ENCODE measurements at places on chromosomes 16 and 17.

DNA sequence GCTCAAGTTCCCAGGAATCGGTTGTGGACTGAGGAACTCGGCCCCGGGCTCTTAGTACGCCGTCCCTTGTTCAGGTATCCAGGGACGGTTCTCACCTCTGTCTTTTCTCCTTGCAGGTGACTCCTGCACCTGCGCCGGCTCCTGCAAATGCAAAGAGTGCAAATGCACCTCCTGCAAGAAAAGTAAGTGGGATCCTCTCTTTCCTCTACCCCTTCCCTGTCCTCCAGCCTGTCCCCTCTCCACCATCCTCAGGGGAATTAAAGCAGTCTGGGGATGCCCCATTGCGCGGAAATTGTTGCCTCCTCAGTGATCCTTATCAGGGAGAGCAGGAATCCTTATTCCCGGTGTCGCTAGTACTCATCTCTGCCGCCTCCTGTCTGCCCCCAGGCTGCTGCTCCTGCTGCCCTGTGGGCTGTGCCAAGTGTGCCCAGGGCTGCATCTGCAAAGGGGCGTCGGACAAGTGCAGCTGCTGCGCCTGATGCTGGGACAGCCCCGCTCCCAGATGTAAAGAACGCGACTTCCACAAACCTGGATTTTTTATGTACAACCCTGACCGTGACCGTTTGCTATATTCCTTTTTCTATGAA lies 585 bp downstream of the MT2A start:
- DNase-seq: no peak

- peak; percentile 83 for DNase-seq
Measured at GRCh38 chr17:1573932-1574696, 11.5 kb upstream of the PITPNA start.

DNA sequence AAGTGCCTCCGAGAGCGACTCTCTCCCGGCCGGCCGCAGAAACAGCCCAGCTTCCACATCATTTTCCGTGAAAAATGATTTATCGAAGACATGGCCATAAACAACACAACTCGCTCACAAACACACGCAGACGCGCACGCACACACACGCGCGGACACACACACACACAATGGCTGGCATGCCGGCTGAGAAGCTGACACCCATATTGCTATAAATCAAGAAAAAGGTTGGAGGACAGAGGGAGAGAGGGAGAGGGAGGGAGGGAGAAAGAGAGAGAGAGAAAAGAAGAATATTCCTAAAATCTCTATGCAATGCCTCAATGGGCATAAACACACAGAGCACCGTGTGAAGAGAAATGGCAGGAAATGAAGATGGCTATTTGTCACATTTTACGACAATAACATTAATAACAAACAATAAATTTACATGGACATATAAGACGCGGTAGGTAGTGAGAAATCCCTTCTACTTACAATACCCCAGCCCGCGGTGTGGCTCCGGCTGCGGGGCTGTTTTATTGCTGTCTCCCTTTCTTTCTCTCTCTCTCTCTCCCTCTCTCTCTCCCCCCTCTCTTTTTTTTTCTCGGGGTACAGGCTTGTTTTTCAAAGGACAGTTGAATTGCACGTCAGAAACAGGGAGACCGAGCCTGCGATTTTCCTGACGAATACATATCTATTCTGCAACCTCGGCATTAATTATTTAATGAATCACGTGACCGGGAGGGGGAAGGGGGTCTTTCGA lies 9.5 kb downstream of the HOXB4 start:
- no peak for DNase-seq

DNA sequence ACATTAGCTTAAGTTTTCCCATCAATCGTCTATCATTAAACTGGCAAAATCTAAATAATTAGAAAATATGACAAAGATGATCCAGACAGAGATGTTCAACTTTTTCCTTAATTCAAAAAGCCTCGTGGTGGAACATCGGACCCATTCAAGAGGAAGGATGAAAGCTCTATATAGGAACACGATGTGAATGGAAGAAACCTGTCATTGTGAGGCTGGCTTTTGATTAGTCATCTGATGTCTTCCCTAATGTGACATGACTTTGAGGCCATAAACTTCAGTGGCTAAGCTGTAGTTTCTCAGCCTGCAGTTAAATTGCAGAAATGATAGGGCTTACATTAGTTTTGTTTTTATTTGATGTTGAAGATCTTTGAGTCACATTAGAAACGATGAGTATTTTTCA lies 1.0 kb downstream of the AMZ2 start:
- DNase-seq: no peak

DNA sequence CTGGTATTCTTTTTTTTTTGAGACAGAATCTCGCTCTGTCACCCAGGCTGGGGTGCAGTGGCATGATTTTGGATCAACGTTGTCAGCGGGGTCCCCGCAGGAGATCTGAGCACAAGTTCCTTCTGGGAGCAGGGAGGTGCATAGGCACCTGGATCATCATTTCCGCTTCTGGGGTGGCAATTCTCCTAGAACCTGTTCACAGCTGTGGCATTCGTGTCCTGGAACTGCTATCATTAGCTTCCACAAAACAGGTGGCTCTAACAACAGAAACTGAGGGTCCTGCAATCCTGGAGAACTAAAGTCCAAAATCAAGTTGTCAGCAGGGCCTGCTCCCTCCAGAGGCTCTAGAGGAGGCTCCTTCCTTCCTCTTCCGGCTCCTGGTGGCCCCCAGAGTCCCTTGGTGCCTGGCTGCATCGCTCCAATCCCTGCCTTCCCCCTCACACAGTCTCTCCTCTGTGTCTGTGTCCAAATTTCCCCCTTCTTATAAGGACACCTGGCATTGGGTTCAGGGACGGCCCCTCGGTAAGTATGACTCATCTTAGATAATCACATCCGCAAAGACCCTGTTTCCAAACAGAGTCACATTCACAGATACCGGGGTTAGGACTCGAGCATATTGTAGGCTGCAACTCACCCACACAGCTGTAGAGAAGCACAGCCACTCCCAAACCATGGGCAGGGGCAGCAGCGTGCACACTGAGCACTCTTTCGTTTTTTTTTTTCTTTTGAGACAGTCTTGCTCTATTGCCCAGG lies 43.5 kb upstream of the KLHDC4 start:
- no peak for DNase-seq

DNA sequence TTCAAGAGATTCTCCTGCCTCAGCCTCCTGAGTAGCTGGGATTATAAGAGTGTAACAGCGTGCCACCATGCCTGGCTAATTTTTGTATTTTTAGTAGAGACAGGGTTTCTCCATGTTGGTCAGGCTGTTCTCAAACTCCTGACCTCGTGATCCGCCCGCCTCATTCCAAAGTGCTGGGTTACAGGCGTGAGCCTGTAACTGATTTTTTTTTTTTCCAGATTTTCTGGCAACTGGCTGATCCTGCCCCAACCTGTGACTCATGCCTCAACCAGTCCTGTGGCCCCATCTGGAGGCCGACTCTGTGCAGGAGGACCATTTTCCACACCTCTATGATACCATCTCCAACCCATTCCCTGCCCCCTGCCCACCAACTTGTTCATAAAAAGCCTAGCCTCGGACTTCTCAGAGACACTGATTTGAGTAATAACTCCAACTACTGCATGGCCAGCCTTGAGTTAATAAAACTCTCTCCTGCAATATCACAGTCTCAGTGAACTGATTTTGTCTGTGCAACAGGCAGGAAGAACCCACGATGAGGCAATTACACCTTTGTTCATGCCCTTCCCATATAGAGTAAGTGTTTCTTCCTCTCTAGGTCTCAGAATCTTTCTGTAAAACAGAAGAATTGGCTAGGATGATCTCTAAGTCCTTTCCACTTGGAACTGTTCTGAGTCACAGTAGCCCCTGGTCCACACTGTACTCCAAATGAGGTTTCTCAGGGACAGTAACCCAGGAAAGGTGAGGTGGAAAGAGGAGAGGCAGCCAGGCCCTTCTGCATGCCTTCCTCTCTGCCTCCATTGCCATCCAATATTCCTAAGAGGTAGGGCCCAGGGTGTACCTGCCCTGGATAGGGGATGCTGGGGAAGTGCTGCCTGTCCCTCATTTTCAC lies 8.8 kb upstream of the CNOT1 start:
- no peak for DNase-seq

GRCh38 chr16:67943619-67944504 lies at the start of gene LCAT:
TSS of gene LCAT (minus strand) at chr16:67944120. CDS start at chr16:67944101, 19 bp downstream.
- no peak for DNase-seq

- DNase-seq: no peak
Measured at GRCh38 chr16:62583414-62583813, 547.2 kb upstream of the CDH8 start.

GRCh38 chr16:85733839-85734170 lies 17.1 kb downstream of the C16orf74 start:
- no peak for DNase-seq

DNA sequence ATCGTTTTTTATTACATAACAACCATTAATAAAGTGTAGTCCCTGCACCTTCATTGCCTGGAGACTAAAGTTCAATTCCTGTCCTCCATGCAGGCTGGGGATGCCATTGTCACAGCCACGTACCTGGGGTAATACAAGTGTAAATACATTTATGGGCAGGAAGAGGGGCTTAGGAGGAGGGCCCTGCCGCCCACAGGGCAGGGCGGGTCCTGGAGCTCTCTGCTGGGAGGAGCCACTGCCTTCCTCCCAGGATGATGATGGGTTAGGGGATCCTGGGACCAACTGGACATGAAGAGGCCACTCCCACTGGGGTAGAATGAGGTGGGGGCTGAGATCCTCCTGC lies 44.1 kb upstream of the SLC38A10 start:
- no peak for DNase-seq

GRCh38 chr17:51165680-51166197 lies 472 bp upstream of the NME2 start:
- no peak for DNase-seq

- DNase-seq: no peak
Measured at GRCh38 chr16:23974223-23974622, 138.4 kb downstream of the PRKCB start.

DNA sequence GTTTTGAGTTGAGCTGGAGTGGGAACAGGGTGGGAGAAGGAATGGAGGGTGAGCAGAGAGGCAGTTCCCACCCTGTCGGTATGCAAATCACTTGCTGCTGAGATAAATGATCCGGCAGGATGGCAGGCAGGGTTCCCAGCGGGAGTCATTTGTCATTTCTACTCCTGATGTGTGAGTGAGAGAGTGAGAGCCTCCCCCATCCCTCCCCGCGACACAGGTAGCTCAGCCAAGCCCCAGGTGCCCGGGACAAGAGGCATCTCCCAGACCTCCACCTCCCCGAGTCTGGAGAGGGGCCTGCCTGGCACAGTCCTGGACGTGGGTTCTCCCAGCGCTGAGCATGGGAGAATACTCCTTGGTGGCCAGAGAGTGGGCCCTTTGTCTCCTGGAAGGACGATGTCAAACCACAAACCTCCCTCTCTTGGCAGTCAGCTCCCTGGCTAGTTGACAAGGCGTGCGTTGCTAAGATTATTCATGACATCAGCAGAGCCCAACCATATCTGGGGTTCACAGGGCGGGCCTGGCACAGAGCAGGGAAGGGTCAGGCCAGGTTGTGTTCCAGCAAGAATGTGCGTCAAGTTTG lies 33.7 kb upstream of the TNRC6C start:
- DNase-seq: no peak

- DNase-seq: no peak
Measured at GRCh38 chr16:57728336-57729181, 7.0 kb upstream of the KATNB1 start.

- DNase-seq: no peak
Measured at GRCh38 chr17:35906926-35907637, 23.5 kb downstream of the RDM1 start.

DNA sequence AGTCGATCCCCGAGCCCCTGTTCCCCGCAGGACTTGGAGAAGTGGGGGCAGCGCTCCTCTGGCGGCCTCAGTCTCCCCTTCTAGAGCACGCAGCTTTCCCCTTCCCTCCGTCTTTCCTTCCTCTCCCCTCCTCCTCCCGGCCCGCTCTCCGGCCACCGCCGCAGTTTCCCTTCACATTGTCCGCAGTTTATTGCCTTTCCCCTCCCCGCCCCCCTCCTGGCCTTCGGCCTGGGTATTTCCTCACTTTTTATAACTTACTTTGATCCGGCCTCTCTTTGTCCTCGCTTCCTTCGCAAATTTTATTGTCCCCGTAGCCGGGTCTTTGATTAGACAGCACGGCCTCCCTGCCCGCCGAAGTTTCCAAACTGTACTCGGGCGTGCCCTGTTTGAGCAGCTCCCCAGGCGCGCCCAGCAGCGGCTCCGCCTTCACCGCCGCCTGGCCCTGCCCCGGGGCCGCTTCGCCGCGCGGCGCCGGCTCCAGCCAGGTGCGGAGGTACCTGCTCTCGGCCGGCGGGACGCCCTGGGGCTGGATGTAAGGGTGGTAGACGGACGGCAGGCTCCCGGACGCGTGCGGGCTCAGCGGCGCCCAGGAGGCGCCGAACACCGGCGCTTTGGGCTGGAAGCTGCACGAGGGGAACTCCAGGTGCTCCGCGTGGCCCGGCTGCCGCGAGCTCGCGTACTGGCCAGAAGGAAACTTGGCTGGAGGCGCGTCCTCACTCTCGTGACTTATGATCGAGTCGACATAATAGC lies 488 bp downstream of the HOXB9 start:
- DNase-seq: no peak

- DNase-seq: no peak
Measured at GRCh38 chr17:62660629-62661118, 33.2 kb downstream of the MRC2 start.

DNA sequence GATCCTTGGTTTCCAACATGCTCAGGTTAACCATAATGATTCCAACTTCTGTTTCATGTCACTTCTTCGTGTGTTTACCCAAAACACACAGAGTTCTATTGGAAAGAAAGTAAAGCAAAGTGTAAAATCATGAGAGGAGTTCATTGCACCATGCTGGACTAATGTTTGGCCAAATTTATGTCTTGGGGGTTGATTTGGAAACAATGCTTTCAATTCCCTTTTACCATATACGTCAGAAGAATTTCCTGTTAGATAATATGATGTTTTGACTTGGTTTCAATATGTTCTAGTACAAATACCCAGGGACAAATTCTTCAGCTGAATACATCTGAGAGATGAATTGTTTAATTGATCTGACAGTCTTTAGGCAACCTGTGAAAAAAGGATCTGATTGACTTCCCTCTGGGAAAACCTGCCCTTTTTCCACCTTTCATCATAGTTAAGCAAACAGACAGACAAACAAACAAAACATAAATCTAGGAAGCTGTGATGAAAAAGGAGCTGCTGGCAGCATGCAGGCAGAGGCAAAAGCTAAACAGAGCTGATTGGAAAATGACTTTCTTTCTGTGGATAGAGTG lies 26.0 kb upstream of the MPHOSPH6 start:
- DNase-seq: no peak

Measured in muscle of arm (tissue), 14 donors.